Thymus (tissue), 14 donors: ENCODE measurements at places on chromosomes 11 and 22. TPM values are rescaled to one million over a fixed set of nuclear protein-coding genes. Genes with fewer than 3 reads are reported as not detected.

Gene UPK3A
- 0.47 TPM for total RNA-seq

Gene TPH1
- 0.24 TPM for total RNA-seq

Gene SNAP29
- total RNA-seq = 13.4 TPM

Gene KRTAP5-11
- not detected for total RNA-seq

Gene MMP27
- total RNA-seq = not detected

Gene PKP3
- 7.7 TPM for total RNA-seq

Gene CCDC73
- 0.05 TPM for total RNA-seq

Gene HBG1
- total RNA-seq = 612 TPM

Gene CCDC15
- 7.0 TPM for total RNA-seq

Gene TEX12
- 0.09 TPM for total RNA-seq

Gene HBE1
- total RNA-seq = 5.5 TPM

Gene OR5P2
- total RNA-seq = not detected

Gene CARD16
- total RNA-seq = 33.9 TPM

Gene LRRC32
- total RNA-seq = 2.9 TPM

Gene GGT1
- 16.0 TPM for total RNA-seq

Gene OVOL1
- total RNA-seq = 0.47 TPM

Gene SERHL2
- total RNA-seq = 2.4 TPM

Gene GLYAT
- not detected for total RNA-seq

Gene KCNE3
- 2.9 TPM for total RNA-seq

Gene IFITM10
- 0.14 TPM for total RNA-seq

Gene EEF1G
- 1,700 TPM for total RNA-seq

Gene KCNJ1
- total RNA-seq = 0.19 TPM

Gene TRIM66
- total RNA-seq = 4.6 TPM

Gene PTPRCAP
- total RNA-seq = 198 TPM

Gene C11orf42
- not detected for total RNA-seq

Gene OR2D2
- 0.14 TPM for total RNA-seq

Gene TRIM48
- not detected for total RNA-seq

Gene CTSF
- total RNA-seq = 4.7 TPM

Gene P2RY6
- 1.3 TPM for total RNA-seq

Gene PLA2G6
- 25.6 TPM for total RNA-seq

Gene XKR3
- total RNA-seq = 0.05 TPM
